ENCODE measurements at places on chromosomes 3 and 15. TPM values are rescaled to one million over a fixed set of nuclear protein-coding genes. Genes with fewer than 3 reads are reported as not detected.

- no peak for DNase-seq
These were observed 105.4 kb downstream of the HMG20A start for GRCh38 chr15:77525907-77526594.

DNA sequence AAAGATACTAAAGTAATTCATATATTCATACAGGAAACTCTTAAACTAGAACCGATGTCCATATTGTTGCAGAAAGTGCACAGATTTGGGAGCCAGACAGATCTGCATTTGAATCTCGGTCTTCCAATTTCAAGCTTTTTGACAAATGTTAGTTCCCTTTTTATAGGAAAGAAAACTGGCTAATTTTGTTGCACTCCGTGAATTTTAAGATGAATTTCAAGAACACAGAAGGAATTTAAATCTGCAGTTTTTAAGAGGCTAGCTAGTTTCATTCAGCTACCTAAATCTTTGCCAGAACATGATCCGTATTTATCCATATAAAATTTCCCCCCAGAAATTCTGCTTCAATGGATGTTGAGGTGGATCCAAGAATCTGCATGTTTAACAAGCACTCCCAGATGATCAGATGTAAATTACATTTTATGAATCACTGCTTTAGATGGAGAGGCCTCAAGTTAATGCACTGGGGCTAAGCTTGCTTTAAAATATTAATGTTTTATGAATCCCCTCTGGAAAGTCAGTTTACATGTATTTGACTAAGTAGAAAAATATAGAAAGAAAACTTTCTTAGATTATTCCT lies 1296.3 kb upstream of the CADM2 start:
- no peak for DNase-seq

DNA sequence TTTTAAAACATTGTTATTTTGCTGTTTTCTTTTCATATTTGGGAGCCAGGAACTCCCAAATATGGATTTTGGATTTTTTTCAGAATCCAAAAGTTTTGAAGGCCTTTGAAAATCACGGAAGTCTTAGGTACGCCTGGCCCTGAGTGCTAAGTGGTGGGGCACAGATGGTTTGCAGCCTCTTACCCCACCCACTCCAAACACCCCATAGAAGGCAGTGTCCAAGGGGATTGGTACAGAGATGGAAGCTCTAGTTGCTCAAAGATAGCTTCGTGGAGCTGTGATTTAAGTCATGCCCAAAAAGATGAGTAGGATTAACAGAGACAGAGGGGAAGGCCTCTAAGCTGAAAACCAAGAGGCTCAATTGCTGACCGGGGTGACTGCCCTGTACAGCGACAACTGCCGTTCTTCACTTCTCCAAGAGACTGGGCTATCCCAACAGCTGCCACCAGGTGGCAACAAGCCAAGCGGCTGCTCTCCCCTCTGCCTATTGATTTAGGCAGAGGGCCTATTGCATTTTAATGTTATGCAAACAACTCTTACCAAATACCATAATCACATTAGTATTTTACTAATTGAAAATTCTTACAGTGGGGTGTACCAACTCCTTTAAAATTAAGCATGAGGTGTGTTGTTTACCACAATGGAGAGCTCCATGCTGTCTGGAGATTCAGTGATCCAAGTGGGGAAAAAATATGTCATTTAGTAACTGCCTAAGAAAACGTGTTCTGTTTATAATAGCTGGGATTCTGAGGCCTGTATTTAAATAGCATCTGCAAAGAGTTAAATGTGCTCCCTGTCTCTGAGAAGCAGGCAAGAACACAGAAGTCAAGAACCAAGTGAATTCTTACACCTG lies 64.0 kb upstream of the C15orf61 start:
- DNase-seq, result peak; percentile 42

GRCh38 chr3:100653604-100654294 lies 44.3 kb downstream of the ADGRG7 start:
- no peak for DNase-seq

GRCh38 chr3:66585520-66586095 lies 84.8 kb upstream of the LRIG1 start:
- no peak for DNase-seq

- DNase-seq, result no peak
These were observed 3.6 kb downstream of the KLHL6 start for GRCh38 chr3:183551930-183552329.

Gene RARB
- total RNA-seq, result not detected

Gene MAGEL2
- total RNA-seq, result not detected

DNA sequence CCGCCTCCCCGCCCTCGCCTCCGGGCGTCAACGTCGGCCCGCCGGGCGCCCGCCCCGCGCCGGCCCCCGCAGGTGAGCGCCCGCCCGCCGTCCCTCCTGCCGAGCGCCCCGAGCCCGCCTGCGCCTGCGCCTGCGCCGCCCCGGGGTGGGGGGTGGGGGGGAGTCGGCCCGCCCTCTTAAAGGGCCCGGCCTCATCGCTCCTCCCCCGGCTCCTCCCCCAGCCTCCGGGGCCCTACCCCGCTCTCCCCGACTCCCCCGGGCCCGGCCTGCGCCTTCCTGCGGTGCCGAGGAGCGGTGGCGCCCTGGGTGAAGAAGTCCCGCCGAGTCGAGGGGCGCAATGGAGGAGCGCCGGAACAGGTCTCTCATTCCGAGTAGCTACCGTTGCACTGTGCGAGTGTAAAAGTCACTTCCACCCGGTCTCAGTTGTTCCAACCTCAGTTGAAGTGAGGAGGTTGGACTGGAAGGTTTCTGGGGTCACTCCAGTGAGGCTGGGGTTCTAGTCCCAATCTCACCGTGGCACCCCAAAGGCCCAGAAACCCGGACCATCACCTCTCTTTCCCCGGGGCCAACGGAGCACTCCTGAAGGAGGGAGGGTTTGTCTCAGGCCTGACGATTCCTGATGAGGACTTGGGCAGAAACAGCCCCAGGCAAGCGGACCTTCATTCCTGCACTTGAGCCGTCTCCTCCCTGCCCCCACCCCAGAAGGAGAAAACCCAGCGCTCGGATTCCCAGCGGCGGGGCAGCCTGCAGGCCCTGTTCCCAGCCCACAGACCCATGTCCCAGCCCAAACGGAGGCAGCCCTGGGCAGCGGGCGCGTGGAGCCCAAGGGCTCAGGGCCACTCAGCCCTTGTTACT lies 1.5 kb upstream of the TNK2 start:
- DNase-seq, result peak; percentile 23

GRCh38 chr15:85792102-85792731 lies 2.5 kb downstream of the KLHL25 start:
- DNase-seq, result no peak

Measured in HCT116 (cell line).